DMS79 treated with DMSO at 0.1 percent for 48 hours (cell line): ENCODE measurements at places on chromosomes 16 and 17.
A peak's percentile ranks its signal among the peaks of the same experiment; 100 is the strongest.

- DNase-seq: no peak
Measured at GRCh38 chr17:56665864-56666263, 72.4 kb downstream of the NOG start.

DNA sequence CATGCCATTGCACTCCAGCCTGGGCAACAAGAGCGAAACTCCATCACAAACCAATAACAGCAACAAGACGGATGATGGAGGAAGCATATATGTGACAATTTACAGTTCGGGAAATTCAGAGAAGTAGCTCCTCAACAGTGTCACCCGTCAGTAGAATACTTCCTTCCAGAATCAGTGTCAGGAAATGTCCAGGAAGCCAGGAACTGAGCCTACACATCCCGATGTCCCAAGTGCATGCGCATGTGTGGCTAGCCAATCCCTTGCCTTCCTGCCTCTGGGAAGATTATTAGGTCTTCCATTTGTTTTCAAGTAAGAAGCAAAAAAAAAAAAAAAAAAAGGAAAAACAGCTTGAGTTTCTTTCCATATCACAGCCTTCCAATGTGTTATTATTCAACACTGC is 1.4 kb upstream of the PITPNC1 start:
- no peak for DNase-seq

DNA sequence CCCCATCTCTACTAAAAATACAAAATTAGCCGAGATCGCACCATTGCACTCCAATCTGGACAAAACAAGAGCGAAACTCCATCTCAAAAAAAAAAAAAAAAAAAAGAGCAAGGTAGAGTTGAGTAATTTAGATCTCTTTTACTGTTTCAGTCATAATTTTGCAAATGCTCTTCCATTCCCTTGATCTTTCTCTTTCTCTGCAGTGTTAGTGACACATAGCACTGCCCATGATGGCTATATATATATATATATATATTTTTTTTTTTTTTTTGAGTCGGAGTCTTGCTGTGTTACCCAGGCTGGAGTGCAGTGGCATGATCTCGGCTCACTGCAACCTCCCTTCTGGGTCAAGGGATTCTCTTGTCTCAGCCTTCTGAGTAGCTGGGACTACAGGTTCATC is 12.2 kb upstream of the PHOSPHO1 start:
- DNase-seq: no peak

GRCh38 chr16:56977216-56977615 is 12.1 kb upstream of the NLRC5 start:
- no peak for DNase-seq

DNA sequence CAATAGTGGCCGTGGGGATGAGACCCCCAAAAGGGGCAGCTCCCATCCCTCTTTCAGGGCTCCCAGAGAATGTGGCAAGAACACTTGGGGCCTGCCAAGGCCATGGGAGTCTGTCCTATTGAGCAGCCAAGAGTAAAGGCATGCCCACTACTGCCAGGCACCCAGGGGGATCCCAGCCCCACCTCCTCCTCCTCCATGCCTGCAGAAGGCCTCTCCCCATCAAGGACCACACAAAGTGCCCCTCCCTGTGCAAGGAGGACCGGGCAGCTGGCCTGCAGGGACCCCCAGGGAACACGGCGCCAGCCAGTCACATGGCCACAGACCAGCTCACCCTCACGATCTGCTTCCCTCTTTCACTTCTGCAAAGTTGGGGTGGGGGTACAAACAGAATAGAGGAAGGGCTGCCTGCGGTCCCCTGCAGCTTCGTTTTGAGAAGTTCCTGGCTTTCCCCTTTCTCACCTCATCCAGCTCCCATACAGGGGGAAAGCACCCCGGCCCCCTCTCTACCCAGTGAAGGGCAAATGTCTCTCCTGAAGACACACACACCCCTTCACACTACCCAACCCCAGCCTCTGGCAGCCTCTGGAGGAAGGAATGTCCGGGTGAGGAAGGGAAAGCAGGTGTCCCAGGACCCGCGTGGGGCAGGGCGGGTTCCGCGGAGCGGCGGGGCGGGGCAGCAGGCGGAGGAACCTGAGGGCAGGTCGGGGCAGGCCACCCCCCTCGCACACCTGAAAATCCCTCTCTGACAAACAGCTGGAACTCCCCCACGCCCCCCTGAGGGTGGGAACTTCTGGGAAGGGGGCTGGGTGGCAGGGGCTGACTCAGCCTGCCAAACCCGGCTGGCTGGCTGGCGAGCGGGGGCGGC is 2.0 kb downstream of the PPP1R9B start:
- peak; percentile 6 for DNase-seq

- DNase-seq: no peak
Measured at GRCh38 chr16:72956124-72957064, 91.5 kb downstream of the ZFHX3 start.

- DNase-seq: no peak
Measured at GRCh38 chr17:65583921-65584603, 22.6 kb upstream of the AXIN2 start.

DNA sequence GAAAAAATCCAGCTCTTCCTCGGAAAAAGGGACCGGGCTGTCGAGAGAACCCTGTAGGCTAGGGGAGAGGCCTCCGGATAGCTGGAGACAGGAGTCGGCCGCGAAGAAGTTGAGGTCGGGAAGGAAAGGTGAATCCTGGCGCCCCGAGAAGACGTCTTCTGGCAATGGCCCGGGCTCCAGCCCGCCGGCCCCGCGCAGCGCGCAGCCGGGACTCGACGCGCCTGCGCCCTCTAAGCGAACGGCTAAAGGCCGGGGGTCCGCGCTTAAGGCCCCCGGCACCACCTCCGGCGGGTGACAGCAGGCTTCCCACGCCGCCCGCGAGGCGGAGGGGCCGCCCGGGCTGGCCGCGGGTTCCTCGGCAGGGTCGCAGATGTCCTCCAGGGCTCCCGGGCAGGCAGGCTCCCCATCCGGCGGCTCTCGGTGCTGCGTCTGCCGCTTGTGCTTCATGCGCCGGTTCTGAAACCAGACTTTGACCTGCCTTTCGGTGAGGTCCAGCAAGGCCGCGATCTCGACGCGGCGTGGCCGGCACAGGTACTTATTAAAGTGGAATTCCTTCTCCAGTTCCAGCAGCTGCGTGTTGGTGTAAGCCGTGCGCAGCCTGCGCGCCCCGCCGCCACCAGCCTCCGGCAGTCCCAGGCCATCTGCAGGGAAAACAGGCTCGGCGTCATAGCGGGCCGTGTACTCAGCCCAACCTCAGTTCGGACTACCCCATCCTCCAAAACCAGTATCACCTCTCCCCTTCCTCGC is 1.6 kb downstream of the HOXB2 start:
- no peak for DNase-seq

DNA sequence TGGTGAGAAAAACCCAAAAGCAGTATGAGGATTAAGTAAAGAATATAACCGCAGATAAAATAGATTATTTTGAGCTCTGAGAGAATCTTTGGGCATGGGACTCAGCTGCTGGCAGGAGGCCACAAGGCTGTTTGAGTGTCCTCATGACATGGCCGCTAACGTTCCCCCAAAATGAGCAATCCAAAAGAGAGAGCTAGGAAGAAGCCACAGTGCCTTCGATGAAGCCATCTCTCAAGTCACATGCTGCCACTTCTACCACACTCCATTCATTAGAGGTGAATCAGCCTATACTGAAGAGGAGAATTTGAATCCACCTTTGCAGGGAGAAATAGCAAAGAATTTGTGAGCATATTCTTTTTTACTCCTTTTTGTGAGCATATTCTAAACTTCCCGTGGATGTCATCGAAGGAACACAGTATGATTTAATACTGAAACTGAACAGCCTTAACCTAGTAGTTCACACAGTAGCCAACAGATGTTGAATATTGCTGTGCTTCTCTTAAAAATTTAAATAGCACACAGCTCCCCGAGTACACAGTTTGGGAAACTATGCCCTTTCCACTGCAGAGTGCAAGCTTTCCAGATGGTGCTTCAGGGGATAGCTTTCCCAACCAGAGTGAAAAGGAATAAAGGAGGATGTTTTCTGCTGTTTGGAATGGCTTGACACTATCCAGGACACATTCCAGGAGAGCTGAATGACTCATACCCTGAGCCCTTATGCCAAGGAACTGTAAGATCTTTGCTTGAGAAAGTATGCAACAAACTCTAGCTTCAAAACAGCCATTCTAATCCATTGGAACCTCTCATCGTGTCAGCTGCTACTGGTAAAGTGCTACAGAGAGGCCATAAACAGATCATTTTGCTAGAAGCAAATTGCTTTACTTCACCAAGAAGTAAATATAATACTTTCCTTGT is 33.9 kb downstream of the ANKFY1 start:
- peak; percentile 70 for DNase-seq

- DNase-seq: no peak
Measured at GRCh38 chr16:16778332-16778731, 399.4 kb downstream of the NPIPA7 start.

DNA sequence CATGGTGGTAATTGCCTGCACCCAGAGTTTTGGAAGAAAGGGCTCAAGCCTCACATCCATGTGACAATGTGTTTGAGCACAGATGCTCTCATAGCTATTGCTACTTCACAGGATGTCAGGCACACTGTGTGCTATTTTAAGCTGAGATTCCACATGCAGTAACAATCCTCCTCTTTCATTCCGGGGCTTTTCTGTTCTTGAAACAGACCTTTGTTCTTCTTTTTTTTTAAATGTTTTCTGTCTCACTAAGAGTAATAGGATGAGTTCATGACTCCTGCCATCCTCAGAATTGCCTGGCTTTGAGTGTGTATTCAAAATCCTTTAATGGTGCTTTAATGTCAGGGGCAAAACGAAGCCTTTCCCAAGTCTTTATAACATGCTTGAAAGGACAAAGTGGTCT is 198.9 kb downstream of the ABCC12 start:
- DNase-seq: no peak

GRCh38 chr17:42878123-42878880 is 22.3 kb upstream of the G6PC1 start:
- peak; percentile 28 for DNase-seq

DNA sequence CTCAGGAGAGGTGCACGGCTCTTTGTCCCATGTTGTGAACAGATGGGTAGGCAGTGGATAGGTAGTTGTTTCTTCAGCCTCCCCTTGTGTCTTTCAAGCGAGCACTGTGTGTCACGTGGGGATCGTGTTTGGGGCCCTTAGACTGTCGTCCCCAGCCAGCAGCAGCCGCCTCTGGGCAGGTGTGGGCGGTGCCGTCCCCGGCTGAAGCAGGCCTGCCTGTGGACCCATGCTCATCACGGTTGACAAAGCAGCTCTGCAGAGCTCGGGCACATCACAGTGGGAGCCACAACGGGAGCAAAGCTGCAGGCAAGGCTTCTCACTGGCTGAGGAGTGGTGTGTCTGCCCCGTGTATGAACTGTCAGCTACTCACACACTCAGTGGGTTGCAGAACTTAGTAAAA is 4.7 kb upstream of the RPL13 start:
- no peak for DNase-seq

- peak; percentile 13 for DNase-seq
Measured at GRCh38 chr17:64780096-64781013, 118.2 kb upstream of the SMURF2 start.

DNA sequence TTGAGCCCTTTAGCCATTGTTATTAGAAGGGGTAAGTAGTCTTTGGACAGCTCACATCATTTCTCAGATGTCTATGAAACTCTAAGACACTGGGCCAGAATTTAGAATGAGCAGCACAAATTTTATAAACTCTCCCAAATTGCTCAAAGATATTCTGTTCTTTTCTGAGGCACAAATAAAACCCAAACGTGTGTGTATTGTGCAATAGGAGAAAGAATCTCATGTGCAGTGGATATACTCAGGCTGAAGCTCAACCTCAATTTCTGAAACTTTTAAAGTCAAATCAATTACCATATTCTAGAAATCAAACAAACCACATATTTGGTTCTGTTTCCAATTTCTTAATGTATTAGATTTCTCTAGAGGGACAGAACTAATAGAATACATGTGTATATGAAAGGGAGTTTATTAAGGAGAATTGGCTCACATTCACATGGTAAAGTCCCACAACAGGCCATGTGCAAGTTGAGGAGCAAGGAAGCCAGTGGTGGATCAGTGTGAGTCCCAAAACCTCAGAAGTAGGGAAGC is 403.6 kb downstream of the RBFOX1 start:
- DNase-seq: no peak

GRCh38 chr16:75044800-75045361 is 46.1 kb downstream of the ZNRF1 start:
- peak; percentile 30 for DNase-seq

DNA sequence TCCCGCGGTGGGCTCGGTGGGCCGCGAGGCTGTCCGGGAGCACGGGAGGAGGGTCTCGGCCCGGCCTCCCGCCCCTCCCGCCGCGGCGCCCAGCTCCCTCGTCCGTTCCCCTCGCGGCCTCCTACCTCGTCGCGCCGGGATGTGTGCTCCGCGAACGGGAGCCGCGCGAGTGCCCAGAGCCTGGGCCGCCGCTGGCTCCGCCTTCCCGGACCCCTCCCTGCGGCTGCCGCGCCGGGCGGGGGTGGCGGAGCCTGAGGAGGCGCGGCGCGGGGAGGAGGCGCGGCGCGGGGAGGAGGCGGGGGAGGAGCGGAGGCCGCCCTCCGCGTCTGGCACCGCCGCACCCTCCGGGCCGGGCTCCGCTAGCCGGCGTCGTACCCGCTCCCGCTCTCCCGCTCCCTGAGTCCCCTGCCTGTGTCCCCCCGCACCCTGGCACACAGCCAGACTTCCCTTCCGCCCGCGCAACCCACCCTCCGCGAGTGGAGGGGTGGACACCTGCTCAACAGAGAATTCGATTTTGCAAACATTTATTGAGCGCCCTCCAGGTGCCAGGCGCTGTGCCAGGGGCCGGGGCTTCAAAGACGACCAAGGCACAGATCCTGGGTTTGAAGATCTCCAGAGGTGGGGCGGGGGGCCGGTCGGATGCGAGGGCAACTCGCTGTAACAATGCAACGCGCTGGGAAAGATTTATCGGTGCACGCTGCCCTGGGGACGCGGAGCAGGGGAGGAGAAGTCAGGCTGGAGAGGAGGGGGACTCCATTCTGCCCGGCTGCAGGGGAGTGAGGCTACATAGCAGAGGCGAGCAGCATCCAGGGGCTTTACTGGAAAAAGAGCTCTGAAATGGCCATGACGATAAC is at the start of gene MPP3:
MPP3 (minus strand) TSS at position 171 of the 854 bp plus-strand sequence. CDS start 1,240 bp downstream, outside the sequence.
- DNase-seq: peak; percentile 36

GRCh38 chr16:67437513-67437912 is 6.6 kb downstream of the HSD11B2 start:
- no peak for DNase-seq

GRCh38 chr16:89430436-89431157 is 59.8 kb downstream of the ANKRD11 start:
- peak; percentile 22 for DNase-seq

DNA sequence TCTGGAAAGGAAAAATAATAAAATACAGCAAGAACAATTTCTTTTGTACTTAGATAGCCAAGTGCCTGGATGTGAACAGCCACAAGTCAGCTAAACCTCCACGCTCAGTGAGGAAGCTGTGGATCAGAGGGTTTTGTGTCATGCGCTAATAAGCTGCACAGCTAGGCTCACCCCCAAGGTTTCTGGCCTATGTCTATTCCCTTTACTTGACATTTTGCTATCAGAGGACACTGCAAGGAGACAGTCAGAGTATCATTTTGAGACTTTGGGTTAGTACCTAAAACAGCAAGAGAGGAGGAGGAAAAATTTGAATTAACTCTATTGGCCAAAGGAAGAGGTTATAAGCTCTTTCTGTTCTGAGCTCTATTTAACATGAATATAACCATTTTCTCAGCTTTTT is 139.3 kb downstream of the KCNJ2 start:
- no peak for DNase-seq
